ENCODE measurements at places on chromosomes 2 and 18.

DNA sequence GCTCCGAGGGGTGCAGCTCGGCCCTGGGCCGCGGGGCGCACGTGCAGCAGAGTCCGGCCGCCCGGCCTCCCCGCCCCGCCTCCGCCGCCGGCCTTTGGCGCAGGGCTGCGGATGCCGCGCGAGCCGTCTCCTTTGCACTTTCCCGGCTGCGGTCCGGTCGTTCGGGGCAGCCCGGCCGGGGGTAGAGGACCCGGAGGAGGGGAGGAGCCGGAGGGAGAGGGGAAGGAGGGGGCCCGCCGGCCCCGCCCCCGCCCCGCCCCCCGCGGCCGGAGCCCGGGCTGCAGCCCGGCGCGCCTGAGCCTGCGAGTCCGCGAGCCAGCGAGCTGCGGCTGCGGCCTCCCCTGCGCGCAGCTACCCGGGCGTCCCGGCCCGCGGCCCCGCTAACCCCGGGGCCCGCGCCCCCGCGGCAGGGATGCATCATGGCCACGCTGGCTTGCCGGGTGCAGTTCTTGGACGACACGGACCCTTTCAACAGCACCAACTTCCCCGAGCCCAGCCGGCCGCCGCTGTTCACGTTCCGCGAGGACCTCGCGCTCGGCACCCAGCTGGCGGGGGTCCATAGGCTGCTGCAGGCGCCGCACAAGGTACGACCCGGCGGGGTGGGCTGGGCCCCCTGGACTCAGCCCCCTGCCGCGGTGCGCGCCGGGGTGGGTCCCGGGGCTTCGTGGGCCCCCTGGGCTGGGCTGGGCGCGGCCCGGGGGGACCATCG is at the start of gene FHOD3:
Gene FHOD3, plus strand, starts transcription at position 297 of the 709 bp plus-strand sequence. Its CDS starts 123 bp downstream, at position 420.
- peak; percentile 94 for DNase-seq

GRCh38 chr18:59906203-59906602 is 6.4 kb downstream of the PMAIP1 start:
- no peak for DNase-seq

- DNase-seq, result peak; percentile 49
Observed at GRCh38 chr18:49041435-49042245, 90.9 kb upstream of the SMAD7 start.

- DNase-seq, result peak; percentile 46
Observed at GRCh38 chr18:832085-832681, 20.1 kb upstream of the YES1 start.

DNA sequence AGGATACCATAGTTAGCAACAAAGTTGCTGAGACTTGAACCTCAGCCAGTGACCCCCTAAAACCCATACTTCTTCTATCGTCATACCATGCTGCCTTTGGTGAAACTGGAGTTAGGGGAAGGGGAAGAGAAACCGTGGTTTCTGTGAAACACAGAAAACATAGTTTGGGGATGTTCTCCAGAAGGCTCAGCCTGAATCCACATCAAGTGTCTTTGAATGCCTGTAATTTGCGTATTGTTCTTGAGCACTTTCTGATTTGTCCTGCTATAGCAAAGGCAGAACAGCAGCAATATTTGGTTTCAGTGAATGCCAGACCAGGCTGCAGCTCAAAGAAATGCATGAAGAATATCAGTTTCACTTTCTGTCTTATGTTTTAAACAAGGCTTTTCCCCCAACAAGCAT is 258.7 kb downstream of the TTC32 start:
- no peak for DNase-seq

- no peak for DNase-seq
Observed at GRCh38 chr2:239025951-239026461, 178.1 kb downstream of the TWIST2 start.

- DNase-seq, result no peak
Observed at GRCh38 chr18:78292618-78293380, 686.8 kb upstream of the SALL3 start.

GRCh38 chr2:149388120-149388816 is 57.9 kb downstream of the LYPD6 start:
- DNase-seq, result peak; percentile 62

DNA sequence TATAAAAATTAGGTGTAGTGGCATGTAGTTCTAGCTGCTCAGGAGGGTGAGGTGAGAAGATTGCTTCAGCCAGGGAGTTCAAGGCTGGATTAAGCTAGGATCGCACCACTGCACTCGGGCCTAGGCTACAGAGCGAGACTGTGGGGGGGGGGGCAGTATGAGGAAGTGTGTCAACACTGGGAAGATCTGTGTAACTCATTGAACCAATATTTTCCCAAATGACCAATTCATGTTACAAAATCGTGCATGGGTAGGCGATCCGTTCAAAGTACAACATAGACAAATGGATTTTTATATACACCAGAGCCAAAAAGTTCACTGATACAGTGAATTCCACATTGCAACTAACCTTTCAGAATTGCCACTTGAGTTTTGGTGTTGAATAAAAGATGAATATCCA is 8.1 kb downstream of the SMAD4 start:
- DNase-seq, result no peak

DNA sequence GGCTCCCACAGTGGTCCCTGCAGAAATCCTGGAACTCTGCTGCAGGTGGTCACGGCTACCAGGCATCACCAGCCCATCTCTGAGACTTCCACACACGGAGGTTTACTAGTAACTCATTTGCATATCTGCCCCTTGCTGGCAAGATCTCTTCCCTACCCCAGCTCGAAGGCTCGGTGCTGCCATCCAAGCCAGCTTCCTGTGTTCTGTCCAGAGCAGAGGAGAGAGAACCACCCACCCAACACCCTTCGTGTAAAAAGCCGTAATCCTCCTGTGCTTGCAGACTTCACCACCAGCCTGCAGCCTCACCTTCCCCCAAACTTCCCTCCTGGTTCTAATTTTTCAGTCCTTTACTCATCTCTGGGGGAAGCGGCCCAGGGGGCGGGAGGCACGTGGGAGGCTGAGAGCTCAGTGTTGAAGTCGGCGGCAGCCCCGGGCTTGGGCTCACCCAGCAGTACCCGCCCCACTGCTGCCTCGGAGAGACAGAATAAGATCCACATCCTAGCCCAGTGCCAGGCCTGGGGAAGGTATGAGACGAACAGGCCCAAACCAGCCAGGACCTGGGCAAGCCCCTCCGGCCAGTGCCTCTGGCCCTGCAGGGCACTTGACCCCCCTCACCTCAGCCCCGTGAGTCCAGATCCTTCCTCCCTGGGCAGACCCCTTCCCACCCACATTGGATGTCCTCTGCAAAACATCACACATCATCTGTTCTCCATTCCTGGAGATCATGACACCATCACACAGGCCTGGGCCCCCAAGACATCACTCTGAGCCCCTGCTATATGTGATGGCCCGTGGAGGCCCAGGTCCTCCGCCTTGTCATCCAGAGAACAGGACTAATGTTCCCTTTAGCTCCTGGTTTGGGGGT is 145.8 kb upstream of the ID2 start:
- DNase-seq, result no peak

- no peak for DNase-seq
Observed at GRCh38 chr2:103669531-103669930, 907.7 kb downstream of the TMEM182 start.

DNA sequence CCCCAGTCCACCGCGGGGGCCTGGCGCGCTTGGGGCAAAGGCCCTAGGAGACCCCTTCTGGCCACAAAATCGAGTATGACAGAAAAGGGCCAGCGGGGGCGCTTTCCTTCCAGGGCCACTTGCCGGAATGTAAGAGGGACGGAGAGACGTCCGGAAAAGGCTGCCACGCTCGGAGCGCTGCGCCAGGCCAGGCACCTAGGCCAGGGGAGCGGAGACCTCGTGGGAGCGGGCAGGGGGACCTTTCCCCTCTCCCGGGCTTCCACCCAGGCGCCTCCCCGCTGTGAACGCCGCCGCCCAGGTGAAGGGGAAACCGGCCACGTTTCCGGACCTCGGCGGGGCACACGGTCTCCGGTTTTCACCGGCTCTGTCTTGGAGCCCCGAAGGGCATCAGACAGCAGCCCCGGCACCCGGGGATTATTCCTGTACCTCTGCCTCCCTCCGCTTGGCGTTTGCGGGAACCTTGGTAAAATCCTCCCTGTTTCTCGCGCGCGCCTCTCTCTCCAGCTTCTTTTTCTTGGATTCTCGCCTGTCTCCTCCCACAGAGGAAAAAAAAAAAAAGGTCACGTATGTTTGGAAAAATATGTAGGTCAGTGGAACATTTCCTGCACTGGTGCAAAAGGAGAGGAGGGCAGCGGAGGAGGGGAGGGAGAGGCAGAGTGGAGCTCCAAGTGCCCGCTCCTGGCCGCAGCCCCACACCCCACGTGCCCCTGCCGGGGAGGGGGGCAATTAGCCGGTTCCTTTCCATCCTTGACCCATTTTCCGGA is 1.2 kb upstream of the NPAS2 start:
- DNase-seq, result peak; percentile 72

DNA sequence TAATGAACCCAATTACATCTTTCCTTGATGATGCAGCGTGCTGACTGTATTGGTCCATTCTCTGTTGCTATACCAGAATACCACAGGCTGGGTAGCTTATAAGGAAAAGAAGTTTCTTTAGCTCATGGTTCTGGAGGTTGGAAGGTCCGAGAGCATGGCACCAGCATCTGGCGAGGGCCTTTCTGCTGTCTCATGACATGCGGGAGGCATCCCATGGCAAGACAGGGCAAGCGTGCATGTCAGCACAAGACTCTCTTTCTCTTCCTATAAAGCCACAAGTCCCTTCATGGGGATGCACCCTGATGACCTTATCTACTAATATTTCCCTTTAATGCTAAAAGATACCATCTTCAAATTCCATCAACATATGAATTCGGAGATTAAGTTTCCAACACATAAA is 122.8 kb upstream of the FHL2 start:
- DNase-seq, result no peak

GRCh38 chr2:45681675-45682074 is 30.2 kb downstream of the PRKCE start:
- peak; percentile 54 for DNase-seq

- DNase-seq, result no peak
Observed at GRCh38 chr2:218271865-218272530, 1.7 kb downstream of the PNKD start.

GRCh38 chr2:86020984-86021383 is 84.7 kb downstream of the POLR1A start:
- DNase-seq, result no peak

DNA sequence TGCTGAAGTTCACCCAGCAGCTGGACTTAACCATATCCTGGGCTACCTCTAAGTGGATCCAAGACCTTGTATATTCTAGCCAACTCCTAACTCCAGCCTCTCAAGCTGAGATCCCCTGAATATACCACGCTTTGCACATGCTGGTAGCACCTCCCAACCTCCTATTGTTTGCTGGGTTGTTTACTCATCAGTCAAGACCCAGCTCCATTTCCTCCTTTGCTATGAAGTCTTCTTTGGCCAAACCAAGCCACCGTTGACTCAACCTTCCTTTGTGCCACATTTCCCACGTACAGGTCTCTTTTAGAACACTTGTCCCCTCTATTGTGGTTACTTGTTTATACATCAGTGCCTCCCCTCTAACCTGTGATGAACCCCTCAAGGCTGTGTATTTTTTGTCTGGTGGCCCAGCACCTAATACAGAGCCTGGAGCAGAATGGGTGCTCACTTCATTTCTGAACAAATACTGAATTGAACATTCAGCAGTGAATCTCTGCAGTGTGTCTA is 267.8 kb upstream of the REV1 start:
- DNase-seq, result no peak

- DNase-seq, result no peak
Observed at GRCh38 chr2:130769343-130769907, 14.1 kb downstream of the AMER3 start.

- DNase-seq, result no peak
Observed at GRCh38 chr2:85257359-85257969, 70.3 kb downstream of the TGOLN2 start.

- DNase-seq, result no peak
Observed at GRCh38 chr18:421247-422155, 79.0 kb downstream of the COLEC12 start.

DNA sequence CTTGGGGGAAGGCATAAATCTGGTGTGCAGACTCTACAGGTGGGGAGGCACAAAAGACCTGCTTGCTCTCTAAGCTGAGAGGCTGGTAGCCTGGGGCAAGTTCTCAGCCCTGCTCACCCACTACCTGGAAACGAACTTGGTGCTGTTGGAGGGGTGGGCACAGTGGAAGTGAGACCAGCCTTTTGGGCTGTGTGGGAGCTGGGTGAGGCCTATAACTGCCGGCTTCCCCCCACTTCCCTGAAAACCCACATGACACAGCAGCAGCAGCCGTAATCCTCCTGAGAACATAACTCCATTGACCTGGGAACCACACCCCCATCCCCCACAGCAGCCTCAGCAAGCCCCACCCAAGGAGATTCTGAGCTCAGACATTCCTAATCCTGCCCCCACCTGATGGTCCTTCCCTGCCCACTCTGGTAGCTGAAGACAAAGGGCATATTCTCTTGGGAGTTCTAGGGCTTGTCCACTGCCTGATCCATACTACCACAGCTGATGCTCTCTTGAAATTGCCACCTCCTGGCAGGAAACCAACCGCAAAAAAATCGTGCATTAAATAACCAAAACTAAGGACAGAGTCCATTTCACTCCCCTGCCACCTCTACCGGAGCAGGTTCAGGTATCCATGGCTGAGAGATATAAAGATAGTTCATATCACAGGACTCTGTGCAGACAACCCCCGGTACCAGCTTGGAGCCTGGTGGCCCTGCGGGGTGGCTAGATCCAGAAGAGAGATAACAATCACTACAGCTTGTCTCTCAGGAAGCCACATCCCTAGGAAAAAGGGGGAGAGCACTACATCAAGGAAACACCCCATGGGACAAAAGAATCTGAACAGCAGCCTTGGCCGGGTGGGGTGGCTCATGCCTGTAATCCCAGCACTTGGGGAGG is 178.1 kb downstream of the NDUFA10 start:
- DNase-seq, result no peak

GRCh38 chr2:80361904-80362303 is 57.4 kb upstream of the LRRTM1 start:
- DNase-seq, result no peak

DNA sequence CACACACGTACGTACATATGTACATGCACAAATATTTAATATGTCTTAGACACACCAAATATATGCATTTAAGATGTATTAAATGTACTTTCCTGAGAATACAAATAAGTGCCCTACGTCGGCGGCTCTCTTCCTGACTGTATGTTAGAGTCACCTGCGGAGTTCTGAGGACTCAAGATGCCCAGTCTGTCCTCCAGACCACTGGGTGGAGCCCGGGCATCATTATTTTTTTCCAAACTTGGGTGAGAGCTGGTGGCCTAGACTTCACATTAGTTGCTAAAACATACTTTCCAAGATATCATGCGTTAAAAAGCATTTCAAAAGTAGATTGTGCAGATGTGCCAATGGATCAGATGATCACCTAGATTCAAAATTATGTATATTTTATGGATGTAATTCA is 2.9 kb downstream of the IL18R1 start:
- no peak for DNase-seq

DNA sequence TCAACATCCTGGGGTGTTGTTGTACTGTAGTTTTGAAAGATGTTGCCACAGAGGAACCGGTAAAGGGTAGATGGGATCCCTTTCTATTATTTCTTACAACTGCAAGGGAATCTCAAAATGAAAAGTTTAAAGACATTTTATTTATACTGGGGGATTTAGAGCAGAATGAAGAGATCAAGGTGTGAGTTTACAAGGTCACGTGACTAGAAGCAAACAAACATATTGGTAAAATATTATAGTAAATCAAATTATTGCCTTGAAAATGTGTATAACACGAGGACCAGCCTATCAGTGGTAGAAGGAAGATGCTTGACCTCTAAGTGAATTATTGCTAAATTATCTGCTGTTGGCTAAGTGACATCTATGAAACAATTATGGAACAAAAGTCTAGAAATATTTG is 97.2 kb downstream of the SMIM21 start:
- DNase-seq, result no peak

- no peak for DNase-seq
Observed at GRCh38 chr2:133247631-133248030, 320.6 kb downstream of the NCKAP5 start.

GRCh38 chr2:88247531-88247930 is 77.4 kb downstream of the THNSL2 start:
- DNase-seq, result no peak
